Smooth muscle cell of trachea (primary cell): ENCODE measurements at places on chromosomes 5 and 9. TPM values are rescaled to one million over a fixed set of nuclear protein-coding genes. Genes with fewer than 3 reads are reported as not detected.

Gene ITK
- not detected in 2 replicates for total RNA-seq

Gene BSPRY
- not detected in 2 replicates for total RNA-seq

Gene NADK2
- total RNA-seq = 25.6 and 26.1 TPM in 2 replicates

Gene LRRC70
- 0.50 and 1.3 TPM in 2 replicates for total RNA-seq

Gene ACER2
- total RNA-seq = 1.6 and 3.6 TPM in 2 replicates

Gene SGCD
- total RNA-seq = 12.2 and 22.0 TPM in 2 replicates

Gene CCL28
- total RNA-seq = 1.3 and 2.9 TPM in 2 replicates

Gene PPP2R2B
- 0.17 TPM in 1 of 2 replicates, not detected in the other for total RNA-seq

Gene GPR21
- 0.17 and 1.0 TPM in 2 replicates for total RNA-seq

Gene ST6GALNAC6
- 47.7 and 90.0 TPM in 2 replicates for total RNA-seq

Gene DOLPP1
- total RNA-seq = 8.7 and 10.3 TPM in 2 replicates

Gene SMIM33
- not detected in 2 replicates for total RNA-seq

Gene SPATA31E1
- total RNA-seq = not detected in 2 replicates

Gene KIF12
- total RNA-seq = under 0.01 TPM in 1 of 2 replicates, not detected in the other

Gene NIPAL4
- total RNA-seq = under 0.01 TPM in 1 of 2 replicates, not detected in the other

Gene NUTM2G
- total RNA-seq = not detected in 2 replicates

Gene F2RL1
- 8.6 and 15.9 TPM in 2 replicates for total RNA-seq

Gene TXNDC8
- 1.9 TPM in 1 of 2 replicates, not detected in the other for total RNA-seq

Gene LRRC26
- not detected in 2 replicates for total RNA-seq

Gene PITX1
- total RNA-seq = 3.6 and 12.6 TPM in 2 replicates

Gene KCNMB1
- not detected in 2 replicates for total RNA-seq

Gene SPATA31A3
- total RNA-seq = not detected in 2 replicates

Gene PCDHB2
- total RNA-seq = 0.58 and 3.0 TPM in 2 replicates

Gene MOCS2
- total RNA-seq = 42.2 and 54.1 TPM in 2 replicates

Gene IL6ST
- total RNA-seq = 921 and 1,403 TPM in 2 replicates

Gene DPM2
- 9.6 and 11.9 TPM in 2 replicates for total RNA-seq

Gene LCN2
- not detected in 2 replicates for total RNA-seq

Gene NDST1
- 63.0 and 103 TPM in 2 replicates for total RNA-seq

Gene SPINK1
- not detected in 2 replicates for total RNA-seq

Gene PHF24
- total RNA-seq = under 0.01 TPM in 1 of 2 replicates, not detected in the other
